GM18507 (cell line): ENCODE measurements at places on chromosomes 3 and 15.

DNA sequence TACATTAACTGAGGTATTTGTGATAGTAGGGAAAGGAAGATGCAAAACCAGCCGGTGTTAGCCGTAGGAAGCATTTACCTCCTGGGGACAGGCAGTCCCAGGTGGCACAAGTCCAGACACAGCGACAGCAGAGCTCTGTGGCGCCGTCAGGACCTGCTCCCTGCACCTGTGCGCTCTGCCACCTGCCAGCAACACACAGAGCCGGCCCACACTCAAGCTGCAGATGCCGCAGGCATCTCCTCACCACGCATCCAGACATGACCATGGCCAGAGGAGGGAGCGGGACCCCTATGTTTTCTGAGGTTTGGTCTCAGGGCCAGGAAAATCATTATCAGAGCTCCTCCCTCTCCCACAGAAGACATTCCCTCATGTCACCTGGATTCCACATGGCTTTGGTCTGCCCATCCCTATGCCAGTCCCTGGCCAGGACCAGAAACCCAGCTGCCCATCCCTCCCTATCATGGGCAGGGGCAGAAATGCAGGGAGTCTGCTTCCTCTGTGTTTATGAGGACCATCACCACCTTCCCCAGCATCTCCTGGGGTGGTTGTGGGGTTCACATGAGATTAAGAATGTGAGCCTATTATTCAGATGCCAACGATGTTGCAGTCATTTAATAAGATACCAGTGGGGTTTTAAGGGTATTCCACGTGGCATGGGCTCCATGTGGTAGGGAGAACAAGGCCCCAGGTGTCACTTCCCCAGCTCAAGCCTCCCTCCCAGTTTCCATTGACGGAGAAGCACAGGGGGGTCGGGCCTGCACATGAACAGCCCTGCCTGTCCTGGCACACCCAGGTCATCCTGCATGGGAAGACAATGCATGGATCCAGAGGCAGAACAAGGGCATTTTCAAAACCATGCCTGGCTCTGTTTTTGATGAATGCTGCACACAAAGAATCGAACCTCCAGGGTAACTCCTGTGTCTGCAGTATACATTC, 251.1 kb downstream of the OCA2 start:
- DNase-seq, result no peak

- no peak for DNase-seq
Measured at GRCh38 chr3:7095116-7095515, 234.2 kb downstream of the GRM7 start.

GRCh38 chr3:23252122-23252521, 49.0 kb downstream of the UBE2E2 start:
- DNase-seq, result no peak

DNA sequence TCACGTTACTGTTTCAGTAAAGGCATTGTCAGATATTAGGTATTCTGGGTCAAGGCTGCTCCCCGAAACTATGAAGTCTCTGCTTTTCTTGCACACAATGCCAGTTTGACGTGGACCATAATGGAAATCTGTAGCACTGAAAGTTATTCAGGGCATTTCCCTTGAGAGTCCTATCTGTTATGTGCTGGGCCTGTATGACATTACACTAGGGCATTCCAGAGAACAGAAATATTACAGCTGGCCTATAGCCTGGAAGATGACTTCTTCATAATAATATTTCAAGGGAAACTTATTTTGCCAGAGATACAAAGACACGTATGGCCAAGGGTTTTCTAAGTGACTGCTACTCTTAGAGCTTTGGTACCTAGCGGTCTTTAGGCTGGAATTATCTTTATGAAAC, 613.6 kb upstream of the CBLB start:
- DNase-seq, result no peak

- no peak for DNase-seq
Measured at GRCh38 chr3:197371591-197372046, 73.2 kb upstream of the DLG1 start.

DNA sequence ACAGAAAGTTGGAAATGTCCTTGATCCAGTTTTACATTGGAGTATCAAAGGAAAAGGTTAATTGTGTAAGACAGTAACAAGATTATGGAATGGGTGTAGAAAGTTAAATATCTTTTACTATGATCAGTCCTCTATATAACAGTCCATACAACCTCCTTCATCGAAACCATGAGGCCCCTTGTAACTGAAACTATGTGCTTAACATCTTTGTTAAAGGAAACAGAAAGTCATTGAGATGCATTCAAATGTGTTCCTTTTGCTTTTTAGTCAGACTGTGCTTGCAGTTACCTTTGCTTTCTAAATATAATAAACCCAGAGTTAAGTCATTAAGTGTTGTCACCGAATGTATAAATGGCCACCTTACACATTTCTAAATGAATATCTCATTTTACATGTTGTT, 1298.5 kb downstream of the ROBO2 start:
- no peak for DNase-seq

GRCh38 chr3:33834096-33834453, 35.6 kb downstream of the PDCD6IP start:
- DNase-seq, result no peak

- no peak for DNase-seq
Measured at GRCh38 chr3:67601919-67602608, 52.3 kb downstream of the SUCLG2 start.

DNA sequence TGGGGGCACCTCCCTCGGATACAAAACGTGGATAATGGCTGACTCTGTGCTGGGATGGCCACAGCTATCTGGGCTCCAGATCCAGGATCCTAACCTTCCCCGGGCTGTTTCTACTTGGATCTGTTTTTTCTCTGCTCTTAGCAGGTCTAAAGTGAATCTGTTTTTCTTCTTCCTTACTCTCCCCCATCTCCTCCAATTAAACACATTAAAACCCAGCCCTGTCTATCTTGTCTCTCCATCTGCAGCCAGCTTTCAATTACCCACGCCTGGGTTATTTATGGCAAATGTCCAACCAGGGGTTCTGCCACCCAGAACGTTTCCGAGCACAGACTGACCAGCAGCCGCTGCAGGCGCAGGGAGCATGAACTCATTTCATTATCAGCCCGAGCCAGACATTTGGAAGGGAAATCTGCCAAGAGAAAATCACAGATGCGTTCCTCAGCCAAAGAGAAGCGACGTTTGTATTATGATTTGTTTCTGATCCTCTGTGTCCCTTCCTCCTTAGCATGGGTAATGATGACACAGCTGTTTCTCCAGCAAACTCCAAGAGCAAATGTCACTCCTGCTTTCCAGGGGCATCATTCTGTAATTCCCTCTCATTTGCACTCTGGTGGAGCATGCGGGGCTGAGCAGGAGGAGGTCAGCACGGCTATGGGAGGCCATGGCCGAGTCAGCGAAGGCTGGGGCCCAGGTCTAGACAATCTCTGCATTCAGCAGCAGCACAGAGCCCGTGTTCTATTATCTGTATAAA, 42.0 kb downstream of the UMPS start:
- no peak for DNase-seq

DNA sequence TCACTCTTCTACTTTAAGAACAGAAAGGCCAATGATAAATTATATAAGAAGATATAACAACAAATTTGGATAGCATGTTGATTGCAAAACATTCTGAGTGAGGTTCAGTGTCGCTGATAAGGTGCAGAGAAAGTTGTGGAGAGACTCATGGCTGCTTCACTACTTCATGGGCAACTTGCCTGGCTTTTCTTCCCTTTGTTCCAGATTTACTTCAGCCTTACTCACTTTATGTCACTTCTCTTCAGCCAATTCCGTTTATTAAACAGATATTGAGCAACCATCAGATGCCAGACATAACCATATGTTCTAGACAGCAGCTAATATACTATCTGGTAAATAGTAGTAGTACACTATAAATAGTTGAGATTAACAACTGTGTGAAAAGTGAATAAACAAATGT, 150.0 kb upstream of the CHL1 start:
- DNase-seq, result no peak

GRCh38 chr3:143707848-143708247, 140.4 kb downstream of the SLC9A9 start:
- no peak for DNase-seq

DNA sequence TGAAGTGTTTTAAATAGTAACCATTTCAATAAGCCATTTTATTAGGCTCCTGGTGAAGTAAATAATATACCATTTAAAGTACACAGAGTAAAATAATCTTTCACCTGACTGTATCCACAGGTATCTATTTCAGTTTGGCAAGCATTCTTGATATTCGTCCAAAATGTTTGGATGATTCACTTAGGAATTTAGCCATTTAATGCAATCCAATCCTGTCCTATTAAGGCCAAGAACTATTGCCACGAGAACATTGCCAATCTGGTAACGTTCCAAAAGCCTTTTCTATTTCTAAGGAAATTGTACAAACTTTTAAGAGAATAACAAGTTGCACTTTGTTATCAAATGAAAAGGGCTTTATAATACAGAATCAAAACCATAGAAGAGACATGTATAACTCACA, 209.8 kb upstream of the THRB start:
- DNase-seq, result no peak

DNA sequence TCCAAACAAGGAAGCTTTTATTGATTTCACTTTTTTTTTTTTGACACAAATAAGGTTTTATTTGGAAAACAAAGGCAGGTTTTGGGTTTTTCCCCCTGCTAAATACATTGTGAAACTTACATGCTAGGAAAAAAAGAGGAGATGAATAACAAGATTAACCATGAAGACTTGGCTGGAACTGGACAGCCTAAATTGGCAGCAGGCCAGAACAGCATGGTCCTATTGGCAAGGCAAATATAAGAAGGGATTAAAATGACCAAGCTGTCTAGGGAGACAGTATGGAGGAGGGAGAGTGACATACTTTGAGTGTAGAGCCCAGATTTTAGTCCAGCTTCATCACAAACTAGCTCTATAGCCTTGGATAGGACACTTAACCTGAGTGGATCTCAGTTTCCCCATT, 63.9 kb upstream of the BBX start:
- DNase-seq, result no peak

DNA sequence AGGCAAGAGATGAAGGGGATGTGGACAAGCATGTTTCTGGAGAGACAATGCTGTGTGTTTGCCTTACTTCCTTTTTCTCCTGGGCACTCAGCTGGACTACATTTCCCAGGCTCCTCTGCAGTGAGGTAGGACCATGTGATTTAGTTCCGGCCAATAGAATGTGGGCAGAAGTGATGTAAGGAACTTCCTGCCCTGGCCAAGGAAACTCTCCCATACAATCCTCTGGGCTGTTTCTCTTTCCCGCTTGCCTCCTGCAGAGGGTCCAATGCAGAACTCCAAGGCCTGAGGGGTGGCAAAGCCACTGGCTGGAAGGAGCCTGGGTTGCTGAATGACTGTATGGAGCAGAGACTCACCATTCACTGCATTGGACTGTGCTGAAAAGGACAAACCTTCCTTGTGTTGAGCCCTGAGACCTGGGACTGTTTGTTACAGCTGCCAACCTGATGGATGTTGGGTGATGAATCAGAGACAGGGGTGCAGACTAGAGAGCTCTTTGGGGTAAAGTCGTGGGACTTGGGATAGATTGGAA, 82.7 kb upstream of the SLC6A6 start:
- DNase-seq, result peak; percentile 64

DNA sequence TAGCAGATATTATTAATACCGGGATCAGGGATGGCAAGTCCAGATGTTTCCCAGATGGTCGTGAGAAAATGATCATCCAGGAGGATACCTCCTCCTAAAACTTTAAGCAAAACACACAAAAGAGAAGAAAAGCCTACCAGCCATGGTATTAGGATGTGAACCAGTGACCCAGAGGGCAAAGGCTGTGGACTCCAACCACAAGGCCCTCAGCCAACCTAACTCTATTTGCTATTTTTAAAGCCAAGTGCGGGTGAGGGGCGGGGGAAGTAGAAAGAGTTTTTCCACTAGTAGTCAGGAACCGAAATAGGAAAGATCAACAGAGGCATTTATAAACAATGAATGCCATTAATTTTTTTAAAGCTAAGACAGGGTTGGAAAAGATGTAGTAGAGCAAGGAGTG, 77.4 kb downstream of the STAC start:
- no peak for DNase-seq

DNA sequence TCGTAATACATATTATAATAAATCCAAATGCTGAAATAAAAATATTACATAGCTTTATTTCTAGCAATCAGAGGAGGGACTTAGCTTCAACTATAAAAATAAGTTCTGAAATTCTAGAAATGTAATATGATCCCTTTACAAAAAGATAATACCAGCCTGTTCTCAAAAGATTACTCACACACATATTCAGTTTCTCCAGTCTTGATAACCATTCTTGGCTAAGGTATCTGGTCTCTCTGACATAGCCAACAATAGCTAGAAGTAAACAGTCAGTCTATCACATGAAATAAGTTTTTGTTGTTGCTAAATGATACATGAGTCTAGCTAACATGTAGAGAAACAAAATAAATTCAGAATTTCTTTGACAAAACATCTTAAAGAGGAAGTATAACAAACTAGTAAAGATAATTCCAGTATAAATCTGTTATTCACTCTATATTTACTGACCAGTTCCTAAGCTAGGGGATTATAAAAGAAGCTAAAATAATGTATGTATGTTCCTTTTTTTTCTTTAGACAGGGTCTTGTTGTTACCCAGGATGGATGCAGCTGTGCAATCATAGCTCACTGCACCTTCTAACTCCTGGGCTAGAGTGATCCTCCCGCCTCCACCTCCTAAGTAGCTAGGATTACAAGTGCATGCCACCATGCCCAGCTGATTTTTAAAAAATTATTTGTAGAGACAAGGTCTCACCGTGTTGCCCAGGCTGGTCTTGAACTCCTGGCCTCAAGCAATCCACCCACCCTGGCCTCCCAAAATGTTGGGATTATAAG, 170.6 kb downstream of the TBL1XR1 start:
- no peak for DNase-seq

GRCh38 chr15:64731805-64732151, 43.6 kb downstream of the RBPMS2 start:
- DNase-seq, result no peak

DNA sequence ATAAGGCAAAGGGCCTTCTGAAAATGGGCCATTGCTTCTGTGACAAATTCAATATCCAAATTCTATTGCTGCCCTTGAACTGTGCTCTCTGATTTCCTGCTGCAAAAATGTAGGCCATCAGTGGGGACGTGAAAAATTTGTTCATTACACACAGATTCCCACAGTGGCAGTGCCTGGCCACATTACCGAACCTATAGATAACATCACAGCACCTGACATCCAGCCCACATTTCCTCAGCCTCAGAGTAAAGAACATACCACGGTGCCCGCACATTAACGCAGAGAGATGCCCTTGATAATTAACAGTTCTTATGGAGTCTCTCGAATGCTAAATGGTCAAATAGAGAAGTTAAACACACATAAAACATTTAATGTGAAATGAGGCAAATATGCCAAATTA, 931.6 kb upstream of the CFAP20DC start:
- no peak for DNase-seq

DNA sequence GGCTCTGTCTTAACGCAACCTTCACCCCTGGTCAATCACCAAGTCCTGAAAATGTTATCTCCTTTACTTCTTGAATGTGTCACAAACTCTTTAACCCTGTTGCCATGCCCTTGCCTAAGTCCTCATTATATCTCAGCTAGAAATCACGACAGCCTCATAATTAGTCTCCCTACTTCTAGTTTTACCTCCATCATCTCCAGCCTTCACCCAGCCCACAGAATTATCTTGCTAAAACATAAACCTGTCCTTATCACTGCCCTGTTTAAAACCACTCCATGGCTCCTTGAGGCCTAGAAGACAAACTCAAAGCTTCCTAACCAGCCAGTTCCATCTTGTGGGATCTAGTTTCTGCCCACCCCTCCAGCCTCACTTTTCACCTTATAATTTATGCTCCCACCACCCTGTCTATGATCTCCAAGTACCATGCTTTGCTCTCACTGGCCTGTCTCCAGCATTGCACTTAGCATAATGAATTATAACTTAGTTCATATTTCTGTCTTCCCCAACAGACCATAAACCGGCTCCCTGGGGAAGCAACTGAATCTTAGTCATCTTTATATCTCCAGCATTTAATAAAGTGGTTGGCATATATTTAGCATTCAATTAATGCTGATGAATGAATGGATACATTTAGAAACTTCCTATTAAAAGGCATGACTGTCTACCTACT, 39.2 kb downstream of the GPR176 start:
- no peak for DNase-seq
